ENCODE measurements at places on chromosomes 11 and 22. TPM values are rescaled to one million over a fixed set of nuclear protein-coding genes. Genes with fewer than 3 reads are reported as not detected.
A peak's percentile ranks its signal among the peaks of the same experiment; 100 is the strongest.

The OR56B1 gene
- total RNA-seq = 0.17 TPM

- H3K27me3 ChIP-seq = no peaks in the 10 kb centered on the region
- no peaks in the 10 kb centered on the region for H3K36me3 ChIP-seq
- no peaks in the 10 kb centered on the region for H3K4me1 ChIP-seq
- DNase-seq = no peak
These were observed 93.5 kb downstream of the LARGE2 start for GRCh38 chr11:46015941-46016340.

- H3K27me3 ChIP-seq = peaks cover 48% of the 10 kb centered on the region
These were observed 4.2 kb upstream of the ANO1 start for GRCh38 chr11:70073871-70074371.

DNA sequence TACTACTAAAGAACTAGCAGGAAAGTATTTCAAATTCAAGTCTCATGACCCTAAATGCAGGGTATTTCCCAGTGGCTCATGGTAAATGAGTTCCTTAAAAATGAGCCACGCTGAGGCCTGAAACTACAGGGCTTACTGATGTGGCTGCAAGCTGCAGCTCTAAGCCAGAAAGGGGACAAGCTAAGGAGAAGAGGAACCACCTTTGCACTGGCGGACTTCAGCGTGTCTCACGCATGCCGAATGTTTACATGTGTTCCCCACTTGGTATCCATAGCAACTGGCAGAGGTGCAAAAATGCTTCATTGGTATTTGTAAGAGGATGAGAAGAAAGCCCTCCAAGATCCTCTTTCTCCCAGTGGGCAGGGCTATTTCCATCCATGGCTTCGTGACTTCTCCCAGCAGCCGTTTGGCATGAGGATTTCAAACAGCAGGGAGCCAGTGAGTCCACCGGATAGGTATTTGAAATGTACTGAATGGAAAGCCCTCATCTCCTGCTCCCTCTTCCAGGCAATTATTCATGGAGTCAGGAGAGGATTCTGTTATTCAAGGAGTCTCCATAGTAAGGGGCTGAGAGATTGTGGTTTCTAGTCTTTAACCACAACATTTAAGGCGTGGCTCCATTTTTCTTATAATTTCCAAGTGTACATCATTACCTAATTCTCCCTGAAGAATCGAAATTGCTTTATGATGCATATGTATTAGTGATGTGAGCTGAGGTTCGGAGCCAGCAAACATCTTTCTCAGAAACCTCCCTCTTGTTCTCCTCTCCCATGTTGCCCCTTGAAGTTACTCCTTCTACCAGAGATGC is 55.3 kb upstream of the CD44 start:
- peaks cover 50% of the 10 kb centered on the region for H3K4me1 ChIP-seq
- H3K27me3 ChIP-seq = no peaks in the 10 kb centered on the region
- H3K4me3 ChIP-seq = no peak overlapping the region
- H3K27ac ChIP-seq = peak overlapping the region; percentile 81
- no peaks in the 10 kb centered on the region for H3K36me3 ChIP-seq

Data from upper lobe of right lung (tissue), 1 donor.